Esophagus (tissue), 2 donors: ENCODE measurements at places on chromosomes 3 and 15. TPM values are rescaled to one million over a fixed set of nuclear protein-coding genes. Genes with fewer than 3 reads are reported as not detected.

THPO gene
- polyA plus RNA-seq: 0.12 TPM

ZNF502 gene
- 1.9 TPM for polyA plus RNA-seq

UBAP1L gene
- 5.7 TPM for polyA plus RNA-seq

PDZRN3 gene
- 13.9 TPM for polyA plus RNA-seq

DAPK2 gene
- polyA plus RNA-seq: 1.9 TPM

PROS1 gene
- polyA plus RNA-seq: 4.4 TPM

TRPM1 gene
- 0.37 TPM for polyA plus RNA-seq

PLSCR1 gene
- 37.4 TPM for polyA plus RNA-seq

EPHA6 gene
- 0.38 TPM for polyA plus RNA-seq

SH2D7 gene
- polyA plus RNA-seq: not detected

NR2E3 gene
- 0.25 TPM for polyA plus RNA-seq

NEK10 gene
- polyA plus RNA-seq: 0.55 TPM

IL20RB gene
- polyA plus RNA-seq: 83.2 TPM

SEMA6D gene
- polyA plus RNA-seq: 0.40 TPM

TTLL13 gene
- 0.04 TPM for polyA plus RNA-seq

PEX5L gene
- polyA plus RNA-seq: not detected

TMC3 gene
- not detected for polyA plus RNA-seq

COLQ gene
- polyA plus RNA-seq: 0.65 TPM

MCTP2 gene
- polyA plus RNA-seq: 2.4 TPM

UTS2B gene
- polyA plus RNA-seq: not detected

NXPE3 gene
- polyA plus RNA-seq: 1.8 TPM

RARRES1 gene
- 0.96 TPM for polyA plus RNA-seq

PRTG gene
- polyA plus RNA-seq: 0.02 TPM

ALG1L2 gene
- not detected for polyA plus RNA-seq

DNASE1L3 gene
- 39.3 TPM for polyA plus RNA-seq

CFAP100 gene
- polyA plus RNA-seq: not detected

SUCNR1 gene
- polyA plus RNA-seq: not detected

RETNLB gene
- polyA plus RNA-seq: not detected

LRRC3B gene
- 0.13 TPM for polyA plus RNA-seq

LTK gene
- polyA plus RNA-seq: 0.26 TPM

ANKUB1 gene
- not detected for polyA plus RNA-seq

NOX5 gene
- 0.29 TPM for polyA plus RNA-seq

APOD gene
- polyA plus RNA-seq: 96.1 TPM

SEMA3B gene
- 7.8 TPM for polyA plus RNA-seq

GABRG3 gene
- polyA plus RNA-seq: not detected

MAGEL2 gene
- polyA plus RNA-seq: 0.01 TPM
